ENCODE measurements at places on chromosomes 5 and 9. TPM values are rescaled to one million over a fixed set of nuclear protein-coding genes. Genes with fewer than 3 reads are reported as not detected.

- DNase-seq: no peak
Observed at GRCh38 chr9:125103770-125104460, 39.4 kb downstream of the SCAI start.

DNA sequence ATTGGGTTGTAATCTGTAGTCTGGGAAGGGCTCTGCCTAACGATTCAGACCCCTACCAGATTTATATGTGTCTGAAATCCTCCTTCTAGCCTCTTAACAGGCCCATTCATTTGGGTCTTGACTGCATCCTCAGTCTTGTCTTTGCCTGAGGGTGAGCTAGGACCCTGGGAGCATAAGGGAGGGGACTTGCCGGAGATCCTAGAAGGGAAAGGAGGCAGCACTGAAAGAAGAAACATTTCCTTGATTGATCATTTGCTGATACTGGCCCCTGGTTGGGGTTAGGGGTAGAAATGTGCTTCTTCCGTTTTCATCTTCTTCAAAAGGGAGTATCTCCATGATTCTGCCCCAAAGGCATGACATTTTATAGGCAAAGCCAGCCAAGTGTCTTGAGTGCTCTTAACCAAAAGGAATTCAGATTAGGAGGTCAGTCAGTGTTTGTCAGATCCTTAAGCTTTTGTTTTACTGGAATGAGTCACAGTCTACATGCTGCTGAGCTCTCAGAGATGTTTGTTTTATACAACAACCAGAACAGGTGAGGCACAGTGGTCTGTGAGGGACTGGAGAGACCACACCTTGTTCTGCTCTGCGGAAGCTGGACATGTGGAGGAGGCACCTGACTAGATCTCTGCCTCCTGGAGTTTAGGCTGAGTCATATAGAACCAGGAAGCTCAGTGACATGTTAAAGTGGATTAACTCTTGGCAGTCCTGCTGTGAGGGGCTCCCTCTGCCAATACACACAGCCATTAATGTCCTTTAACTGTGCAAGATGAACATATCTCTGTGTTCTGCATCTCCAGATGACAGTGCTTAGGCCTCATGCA is 37.7 kb downstream of the PCDHAC2 start:
- no peak for DNase-seq

GRCh38 chr5:132253452-132254320 is 3.8 kb upstream of the PDLIM4 start:
- no peak for DNase-seq

DNA sequence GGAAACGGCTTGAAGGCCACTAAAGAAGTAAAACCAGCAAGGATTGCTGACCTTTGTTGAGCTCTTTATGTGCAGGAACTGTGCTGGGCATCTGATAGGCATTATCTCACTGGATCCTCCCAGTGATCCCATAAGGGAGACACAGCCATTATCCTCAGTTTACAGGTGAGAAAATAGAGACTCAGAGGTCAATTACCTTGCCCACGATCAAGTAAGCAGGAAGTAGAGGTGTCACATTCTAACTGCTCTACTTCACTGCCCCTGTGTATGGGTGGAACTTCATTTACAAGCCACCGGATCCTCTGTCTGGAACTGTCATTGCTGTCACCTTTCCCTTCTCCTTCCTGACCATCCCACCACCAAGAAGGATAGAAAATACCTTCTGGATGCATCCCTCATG is 248.9 kb downstream of the CRB2 start:
- no peak for DNase-seq

GRCh38 chr9:133656211-133657119 is 20.3 kb downstream of the DBH start:
- no peak for DNase-seq

DNA sequence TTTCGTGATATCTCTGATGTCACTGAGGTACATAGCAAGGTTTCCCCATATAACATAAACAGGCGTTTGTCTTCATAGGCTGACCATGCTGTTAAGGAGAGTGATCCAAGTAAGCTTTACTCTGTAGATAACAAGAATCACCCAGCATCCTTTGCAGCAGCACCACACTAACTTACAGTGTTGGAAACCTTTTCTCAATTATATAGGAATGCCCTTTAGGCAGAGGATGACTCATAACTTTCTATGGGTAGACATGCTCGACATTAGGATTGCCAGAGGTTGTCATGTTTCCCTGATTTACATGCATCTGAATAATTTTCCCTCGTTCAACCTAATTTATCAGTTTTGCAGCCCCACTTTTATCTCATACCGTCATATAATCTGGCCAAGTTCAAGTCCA is 870.0 kb upstream of the CDH9 start:
- DNase-seq: no peak

DNA sequence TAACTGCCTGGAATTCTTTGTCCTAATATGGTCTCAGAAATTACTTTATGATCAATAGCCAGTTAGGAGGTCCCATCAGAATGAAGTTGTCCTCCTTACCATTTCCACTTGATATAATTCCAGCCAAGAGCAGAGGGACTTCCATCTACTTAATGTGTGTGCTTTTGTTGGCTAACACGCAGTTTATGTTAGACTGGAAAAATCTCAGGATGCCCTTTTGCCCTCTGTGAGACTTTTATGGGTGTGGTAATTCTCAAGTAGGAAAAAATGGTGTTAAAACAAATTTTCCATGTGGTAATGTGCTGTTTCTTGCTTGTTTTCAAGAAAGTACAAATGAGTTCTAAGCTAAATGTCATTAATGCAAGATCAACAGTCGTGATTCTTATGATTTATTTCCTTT is 327.1 kb downstream of the MTRR start:
- no peak for DNase-seq

GRCh38 chr5:126471875-126472537 is 48.8 kb downstream of the GRAMD2B start:
- no peak for DNase-seq

GRCh38 chr5:92369587-92369986 is 986.5 kb upstream of the ARRDC3 start:
- DNase-seq: no peak

DNA sequence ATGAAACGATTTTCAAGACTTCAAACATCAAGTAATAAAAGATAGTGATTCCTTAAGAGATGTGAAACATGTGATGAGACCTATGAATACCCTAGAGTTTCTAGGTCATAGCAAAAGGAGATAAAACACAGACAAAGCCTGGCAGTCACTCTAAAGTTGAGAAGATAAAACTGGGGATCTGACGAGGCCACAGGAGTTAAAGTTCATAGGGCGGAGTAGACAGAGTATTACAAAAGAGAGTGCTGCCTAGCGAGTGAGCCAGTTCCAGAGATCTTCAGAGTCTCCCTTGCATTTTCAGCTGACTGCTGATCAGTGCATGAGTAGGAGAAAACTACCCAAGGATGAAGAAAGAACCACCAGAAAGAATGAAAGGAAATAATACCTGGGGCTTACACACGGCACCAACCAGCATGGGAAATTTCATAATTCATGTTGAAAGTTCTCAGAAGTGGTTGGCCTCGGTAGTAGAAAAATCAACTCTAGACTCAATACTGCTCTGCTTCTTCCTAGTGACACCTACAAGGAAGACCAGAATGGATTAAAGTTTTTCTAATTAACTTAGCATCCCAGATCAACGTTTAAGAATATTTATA is 30.4 kb downstream of the FBXO4 start:
- DNase-seq: no peak

GRCh38 chr5:50968356-50969149 is 302.1 kb downstream of the PARP8 start:
- peak; percentile 37 for DNase-seq

GRCh38 chr9:506281-506680 is 291.6 kb downstream of the DOCK8 start:
- no peak for DNase-seq

DNA sequence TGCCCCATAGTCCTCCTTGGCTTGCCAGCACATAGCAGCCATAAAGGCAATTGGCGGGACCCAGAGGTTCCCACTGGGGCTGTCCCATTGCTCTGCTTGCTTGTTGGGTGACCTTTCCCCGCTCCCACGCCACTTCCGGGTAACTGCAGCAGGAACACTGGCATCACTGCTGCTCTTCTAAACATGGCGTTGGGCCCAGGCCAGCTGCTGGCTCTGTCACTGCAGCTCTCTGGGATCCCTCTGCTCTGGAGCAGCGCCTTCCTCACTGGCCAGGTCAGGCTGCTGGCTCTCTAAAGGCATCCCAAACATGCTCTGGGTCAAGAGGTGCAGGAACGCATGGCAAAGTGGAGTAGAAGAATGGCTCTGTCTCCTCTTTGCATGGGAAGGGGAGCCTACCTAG is 92.9 kb downstream of the DRD1 start:
- no peak for DNase-seq

DNA sequence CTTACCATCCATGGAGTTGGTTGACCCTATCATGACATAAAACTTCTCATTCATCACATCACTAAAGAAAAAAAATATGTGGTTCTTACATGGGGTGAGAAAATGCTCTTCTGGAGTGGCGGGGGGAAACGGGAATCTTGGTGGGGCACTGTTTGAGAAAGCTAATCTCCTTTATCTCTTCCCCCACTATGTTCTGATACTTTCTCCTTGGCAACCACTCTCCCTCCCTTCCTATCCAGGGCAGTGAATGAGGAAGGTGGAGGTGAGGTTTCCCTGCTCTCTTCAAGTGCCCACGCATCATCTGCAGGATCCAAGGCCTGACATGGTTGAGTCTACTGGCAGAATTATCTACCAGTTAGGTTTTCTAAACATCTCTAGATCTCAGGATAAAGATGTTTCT is 220.8 kb upstream of the TBCA start:
- no peak for DNase-seq

DNA sequence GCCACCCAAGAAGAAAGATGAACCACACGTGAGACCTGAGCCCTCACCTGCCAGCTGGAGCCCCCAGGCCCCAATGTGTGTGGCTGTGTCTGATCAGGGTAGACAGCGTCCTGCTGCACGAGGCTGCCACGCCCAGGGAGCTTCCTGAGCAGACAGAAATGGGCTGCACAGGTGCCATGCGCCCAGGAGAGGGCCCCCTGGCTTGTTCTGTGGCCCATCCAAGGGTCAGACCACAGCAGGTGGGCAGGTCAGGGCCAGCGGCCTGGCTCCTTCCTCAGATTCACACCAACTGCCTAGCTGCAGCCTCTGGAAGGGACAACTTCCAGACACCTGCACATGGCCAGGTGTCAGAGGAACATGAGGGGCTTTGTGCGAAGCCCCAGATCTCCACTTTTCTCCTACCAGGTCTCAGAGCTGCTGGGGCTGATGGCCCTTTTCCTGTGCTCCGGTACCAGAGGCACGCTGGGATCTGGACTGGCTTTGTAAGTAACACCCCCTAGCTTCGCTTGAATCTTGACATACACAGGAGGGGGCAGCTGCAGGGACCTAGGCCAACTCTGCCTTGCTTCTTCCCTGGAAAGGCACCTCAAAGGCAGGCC is 10.8 kb downstream of the SARDH start:
- no peak for DNase-seq

DNA sequence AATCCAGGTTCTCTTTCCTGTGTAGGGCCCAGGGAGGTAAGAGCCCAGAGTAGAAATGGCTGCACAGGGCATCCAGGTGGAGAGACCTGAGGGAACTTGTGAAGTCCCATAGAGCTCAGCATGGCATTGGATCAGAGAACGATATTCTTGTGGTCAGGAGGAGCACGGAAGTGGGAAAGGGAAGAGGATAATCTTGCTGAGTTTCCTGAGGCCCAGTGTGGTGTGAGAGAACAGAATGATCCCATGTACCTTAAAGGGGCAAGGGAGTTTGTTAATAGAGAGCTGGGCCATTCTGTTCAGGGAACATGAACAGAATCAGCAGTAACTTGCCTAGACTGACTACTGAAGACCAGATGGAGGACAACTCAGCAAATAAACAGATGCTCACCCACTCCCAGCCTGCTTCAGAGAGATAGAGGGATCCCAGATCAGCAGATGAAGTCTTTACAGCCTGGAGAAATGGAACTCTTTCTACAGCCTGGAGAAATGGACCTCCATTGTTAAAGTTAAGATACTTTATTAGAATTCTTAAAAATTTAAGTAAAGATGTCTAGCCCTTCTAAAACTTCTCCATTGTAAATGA is 119.7 kb upstream of the ELL2 start:
- no peak for DNase-seq

DNA sequence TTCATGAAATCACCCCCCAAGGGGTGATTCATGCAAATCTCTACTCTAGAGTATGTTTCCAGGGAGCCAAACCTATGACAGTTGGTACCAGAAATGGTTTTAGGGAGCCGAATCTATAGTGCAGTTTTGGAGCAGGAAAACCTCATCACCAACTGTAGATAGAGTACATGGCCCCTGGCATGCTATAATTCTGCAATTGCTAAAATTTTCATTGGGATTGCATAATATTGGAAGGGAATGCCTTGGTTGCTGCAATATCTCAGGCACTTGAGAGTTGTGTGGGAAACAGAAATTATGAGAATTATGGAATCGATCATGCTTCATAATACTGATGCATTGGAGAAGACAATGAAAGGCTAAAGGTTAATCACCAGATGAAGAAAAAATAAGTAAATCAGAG is 148.2 kb upstream of the PLPPR1 start:
- no peak for DNase-seq

DNA sequence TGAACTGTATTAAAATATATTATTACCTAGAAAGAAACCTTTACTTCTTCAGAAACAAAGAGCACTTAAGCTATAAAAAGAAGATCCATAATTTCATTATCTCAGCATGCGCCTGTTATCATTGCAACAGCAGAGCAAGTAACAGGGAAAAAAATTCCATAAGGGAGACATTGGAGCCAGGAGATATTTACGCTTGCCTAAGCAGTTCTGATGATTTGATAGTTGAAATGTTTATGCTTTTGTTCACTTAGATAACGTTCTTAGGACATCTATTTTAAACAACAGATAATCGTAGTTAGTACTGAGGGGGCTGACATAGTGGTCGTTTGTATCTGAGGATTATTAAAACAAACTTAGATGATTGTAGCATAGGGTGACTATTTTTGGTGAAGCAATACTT is 252.5 kb downstream of the NNT start:
- DNase-seq: no peak

DNA sequence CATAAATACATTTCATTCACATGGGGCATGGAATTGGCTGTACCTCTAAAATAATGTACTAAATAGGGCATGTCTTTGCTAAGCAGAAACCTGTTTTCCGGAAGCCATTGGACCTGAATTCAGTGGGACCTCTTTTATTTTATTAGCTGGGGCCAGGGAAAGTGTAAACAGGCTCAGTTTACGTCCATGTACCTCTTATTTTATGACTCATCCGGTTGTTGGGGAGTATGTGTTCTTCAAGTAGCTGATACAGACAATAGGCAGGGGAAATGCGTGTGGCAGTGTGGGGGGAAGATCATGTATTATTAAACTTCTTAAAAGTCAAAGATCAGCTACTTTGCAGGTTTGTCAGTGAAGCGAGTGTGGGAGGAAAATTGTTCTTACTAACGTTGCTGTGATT is 1.4 kb upstream of the GDNF start:
- DNase-seq: no peak

Gene SLC34A1
- total RNA-seq: not detected

Gene ADGRD2
- not detected for total RNA-seq

Gene ZSWIM6
- total RNA-seq: 21.4 TPM

Gene CNTFR
- total RNA-seq: 5.6 TPM

Gene GABRA1
- total RNA-seq: 0.21 TPM

Gene TAF11L6
- not detected for total RNA-seq

Gene PHF2
- 20.0 TPM for total RNA-seq

Gene TERT
- not detected for total RNA-seq

Gene NUTM2F
- total RNA-seq: not detected

Data from urinary bladder (tissue), 4 donors.